Smooth muscle cell of the brain vasculature (primary cell): ENCODE measurements at places on chromosomes 7 and 10.

DNA sequence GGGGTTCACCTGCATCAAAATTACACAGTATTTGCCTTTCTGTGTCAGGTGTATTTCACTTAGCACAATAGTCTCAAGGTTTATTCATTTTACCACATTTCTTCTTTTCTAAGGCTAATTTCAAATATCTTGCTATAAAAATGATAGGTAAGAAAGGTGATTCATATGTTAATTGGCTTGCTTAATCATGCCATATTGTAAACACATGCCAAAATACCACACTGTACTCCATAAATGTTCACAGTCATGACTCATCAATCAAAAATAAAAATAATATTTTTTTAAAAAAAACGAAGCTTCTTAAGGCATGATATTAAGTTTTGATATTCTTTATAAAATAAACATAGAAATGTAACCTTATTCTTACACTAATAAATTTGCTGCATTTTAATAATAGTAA is 947.1 kb downstream of the GRM8 start:
- DNase-seq: no peak

GRCh38 chr7:20441991-20442441 is 111.3 kb downstream of the ITGB8 start:
- DNase-seq: no peak

GRCh38 chr7:35707422-35707821 is 12.5 kb upstream of the HERPUD2 start:
- DNase-seq: no peak

DNA sequence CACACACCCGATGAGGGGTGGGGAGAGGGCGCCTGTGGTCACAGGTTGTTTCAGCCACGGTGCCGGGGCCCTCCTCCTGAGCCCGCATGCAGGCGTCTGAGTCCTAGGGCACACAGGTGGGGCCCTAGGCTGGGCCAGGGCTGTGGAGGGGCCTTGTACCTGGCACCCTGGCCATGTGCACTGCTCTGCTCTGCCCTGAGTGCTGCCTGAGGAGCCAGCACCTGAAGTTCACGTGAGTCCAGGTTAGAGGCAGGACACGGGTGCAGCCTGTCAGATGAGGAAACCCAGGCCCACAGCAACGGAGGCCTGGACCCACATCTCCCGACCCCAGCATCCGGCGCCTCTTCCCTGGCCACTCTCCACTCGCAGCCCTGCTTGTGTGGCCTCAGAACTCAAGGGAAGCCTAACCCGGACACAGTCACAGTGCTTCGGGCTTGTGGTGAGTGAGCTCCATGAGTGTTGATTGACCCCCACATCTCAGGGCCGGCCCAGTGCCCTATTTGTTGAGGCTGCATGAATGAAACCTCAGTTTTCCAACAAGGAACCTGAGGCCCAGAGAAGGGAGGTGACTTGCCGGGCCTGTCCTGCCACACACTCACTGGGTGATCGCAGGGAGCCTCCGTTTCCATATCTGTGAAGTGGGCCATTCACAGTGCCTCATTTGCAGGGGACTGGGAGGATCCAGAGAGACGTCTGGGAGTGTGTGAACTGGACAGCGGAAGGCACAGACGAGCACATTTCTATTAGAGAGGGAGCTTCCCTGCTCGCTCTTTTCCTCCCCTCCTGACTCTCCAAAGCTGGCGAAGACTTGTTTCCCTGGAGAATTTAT is 39.6 kb downstream of the PPIF start:
- no peak for DNase-seq

DNA sequence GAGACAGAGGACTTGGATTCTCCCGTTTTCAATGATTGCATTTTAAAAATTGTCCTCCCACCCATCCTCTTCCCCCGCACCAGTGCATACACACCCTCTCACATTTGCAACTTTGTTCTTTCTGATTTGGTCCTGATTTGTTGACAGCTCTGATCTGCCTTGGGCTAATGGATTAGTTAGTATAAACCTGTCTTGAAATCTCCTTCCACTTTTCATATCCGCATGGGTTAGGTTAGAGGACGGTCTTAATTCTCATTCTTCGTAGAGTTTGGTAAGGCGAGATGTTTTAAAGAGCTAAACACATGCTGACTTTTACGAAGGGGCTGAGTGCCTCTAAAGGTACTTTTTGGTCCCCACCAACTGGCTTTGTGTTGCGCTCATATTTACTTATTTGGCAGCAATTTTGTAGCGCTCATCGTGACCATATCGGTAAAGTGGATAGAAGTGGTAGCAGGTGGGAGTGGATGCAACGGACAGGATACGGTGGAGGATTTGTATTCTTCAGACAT is 1.1 kb downstream of the AHR start:
- DNase-seq: no peak

GRCh38 chr7:55022002-55022985 is 3.5 kb downstream of the EGFR start:
- no peak for DNase-seq

DNA sequence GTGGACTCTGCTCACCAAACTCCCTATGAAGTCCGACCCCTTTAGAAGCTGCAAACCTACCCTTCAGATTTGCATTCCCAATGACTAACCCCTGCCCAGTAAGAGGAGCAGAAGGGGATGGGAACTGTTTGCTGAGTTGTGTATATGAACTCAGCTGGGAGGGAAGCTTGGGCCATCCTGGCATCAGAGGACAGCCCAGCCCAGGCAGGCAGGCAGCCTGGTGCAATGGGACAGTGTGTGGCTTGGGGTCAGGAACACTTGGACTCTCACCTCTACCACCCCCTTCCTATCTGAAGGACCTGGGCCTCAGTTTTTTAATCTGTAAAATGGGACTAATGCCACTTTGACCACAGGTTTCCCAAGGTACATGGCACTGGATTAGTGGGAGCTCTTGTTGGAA is 147.4 kb upstream of the GPR26 start:
- no peak for DNase-seq
